ENCODE measurements at places on chromosomes 4 and X.

DNA sequence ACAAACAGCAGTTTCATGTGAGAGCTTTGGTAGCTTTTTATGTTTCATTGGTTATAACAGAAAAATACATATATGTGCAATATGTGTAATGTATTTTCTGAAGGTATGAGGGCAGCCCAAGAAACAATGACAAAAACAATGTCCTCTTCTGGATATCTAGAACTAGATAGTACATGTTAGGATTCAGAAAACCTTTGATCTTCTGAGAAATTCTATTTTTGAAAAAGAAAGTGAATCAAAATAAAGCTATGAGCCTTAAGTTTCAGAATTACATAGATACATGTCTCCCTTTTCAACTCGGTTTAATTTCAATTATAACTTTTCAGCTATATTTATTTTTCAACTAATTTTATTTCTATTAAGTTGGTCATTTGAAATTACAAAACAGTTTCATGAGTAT is 131.9 kb downstream of the REELD1 start:
- no peak for DNase-seq

- DNase-seq = peak; percentile 75
Observed at GRCh38 chr4:41124916-41125548, 89.3 kb downstream of the APBB2 start.

- DNase-seq = no peak
Observed at GRCh38 chr4:1763070-1763549, 30.0 kb upstream of the FGFR3 start.

DNA sequence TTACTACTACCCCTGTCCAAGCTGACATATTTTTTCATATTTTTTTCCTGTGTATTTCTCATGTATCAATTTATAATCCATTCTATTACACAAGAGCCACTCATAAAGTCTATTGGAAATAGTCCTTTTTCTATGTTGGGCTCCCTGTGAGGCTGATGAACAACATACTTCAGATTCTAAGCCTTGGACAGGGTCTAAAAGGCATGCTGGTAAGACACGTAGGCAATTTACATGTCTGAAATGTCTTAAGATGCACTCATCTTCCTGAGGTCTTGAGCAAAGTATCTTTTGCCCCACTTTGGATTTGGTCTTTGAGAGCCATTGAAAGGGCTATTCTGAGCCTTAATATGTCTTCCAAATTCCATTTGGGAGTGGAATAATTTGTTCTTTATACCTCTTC is 31.8 kb downstream of the OCIAD1 start:
- no peak for DNase-seq

DNA sequence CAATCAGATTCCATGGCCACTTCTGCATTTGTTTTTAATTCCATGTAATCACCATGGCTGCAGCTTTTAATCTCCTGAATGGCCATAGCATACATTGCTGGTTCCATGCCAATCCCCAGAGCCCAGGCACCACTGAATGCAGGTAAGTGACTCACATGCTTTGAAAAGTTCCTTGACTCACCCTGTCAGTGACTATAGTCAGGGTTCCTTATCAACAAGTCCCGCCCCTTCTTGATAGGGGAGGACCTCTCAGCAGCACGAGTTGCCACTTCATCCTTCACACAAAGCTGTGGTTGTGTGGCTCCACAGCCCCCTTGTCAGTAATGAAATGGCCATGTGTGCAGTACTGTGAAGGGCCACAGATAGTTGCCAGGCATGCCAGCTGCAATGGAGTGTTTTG is 516.6 kb downstream of the PPARGC1A start:
- no peak for DNase-seq

DNA sequence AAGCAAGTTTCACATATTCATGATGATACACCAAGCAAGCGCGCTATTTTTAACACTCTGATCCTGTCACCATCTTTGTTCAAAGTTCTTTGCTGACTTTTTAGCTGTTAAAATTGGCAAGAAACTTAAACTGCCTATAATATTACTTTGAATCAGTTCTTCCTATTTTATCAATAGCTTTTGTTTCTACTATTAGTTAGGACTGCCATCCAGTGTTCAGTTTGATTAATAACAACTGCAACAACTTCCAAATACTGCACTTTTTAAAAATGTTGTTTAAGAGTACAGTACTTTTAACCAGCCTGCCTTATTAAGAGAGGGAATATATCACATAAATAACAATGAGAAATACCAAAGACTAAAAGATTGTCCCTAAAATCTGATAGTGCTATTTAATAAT is 614.3 kb downstream of the FAM133A start:
- DNase-seq = no peak

GRCh38 chrX:28590396-28590795 is 3.1 kb downstream of the IL1RAPL1 start:
- no peak for DNase-seq
